ENCODE measurements at places on chromosomes 16 and 17. TPM values are rescaled to one million over a fixed set of nuclear protein-coding genes. Genes with fewer than 3 reads are reported as not detected.
A peak's percentile ranks its signal among the peaks of the same experiment; 100 is the strongest.

Gene KRTAP4-5
- total RNA-seq: not detected

Gene CD79B
- total RNA-seq: 11.4 TPM

Gene TNFSF13
- 99.2 TPM for total RNA-seq

Gene NEUROD2
- total RNA-seq: not detected

Gene GAN
- total RNA-seq: 7.7 TPM

Gene GAS7
- 20.5 TPM for total RNA-seq

Gene KRTAP16-1
- not detected for total RNA-seq

Gene CIBAR2
- total RNA-seq: 1.6 TPM

Gene POLG2
- total RNA-seq: 18.4 TPM

GRCh38 chr17:51124640-51125503, 4.2 kb upstream of the SPAG9 start:
- DNase-seq: no peak

DNA sequence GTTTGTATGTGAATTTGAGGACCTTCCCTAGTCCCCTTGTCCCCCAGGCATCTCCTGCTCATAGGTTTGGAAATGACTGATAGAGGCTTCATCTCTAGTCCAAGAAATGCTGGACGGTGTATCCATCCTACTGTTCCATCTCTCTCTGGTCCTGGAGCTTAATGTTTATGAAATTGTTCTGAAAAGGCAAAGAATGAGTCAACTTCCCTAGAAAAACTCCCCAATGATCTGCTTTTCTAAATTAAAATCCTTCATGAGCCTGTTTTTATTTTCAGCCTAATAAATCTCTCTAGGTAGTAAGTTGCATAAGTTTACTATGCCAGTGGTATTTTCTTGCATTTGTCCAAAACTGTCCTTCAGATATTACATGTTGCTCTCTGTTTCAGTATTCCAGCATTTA, 2.1 kb upstream of the IGSF6 start:
- no peak for DNase-seq

GRCh38 chr16:2739625-2740430, 12.6 kb upstream of the SRRM2 start:
- DNase-seq: peak; percentile 19

GRCh38 chr16:73274140-73274539, 226.2 kb upstream of the ZFHX3 start:
- DNase-seq: no peak

DNA sequence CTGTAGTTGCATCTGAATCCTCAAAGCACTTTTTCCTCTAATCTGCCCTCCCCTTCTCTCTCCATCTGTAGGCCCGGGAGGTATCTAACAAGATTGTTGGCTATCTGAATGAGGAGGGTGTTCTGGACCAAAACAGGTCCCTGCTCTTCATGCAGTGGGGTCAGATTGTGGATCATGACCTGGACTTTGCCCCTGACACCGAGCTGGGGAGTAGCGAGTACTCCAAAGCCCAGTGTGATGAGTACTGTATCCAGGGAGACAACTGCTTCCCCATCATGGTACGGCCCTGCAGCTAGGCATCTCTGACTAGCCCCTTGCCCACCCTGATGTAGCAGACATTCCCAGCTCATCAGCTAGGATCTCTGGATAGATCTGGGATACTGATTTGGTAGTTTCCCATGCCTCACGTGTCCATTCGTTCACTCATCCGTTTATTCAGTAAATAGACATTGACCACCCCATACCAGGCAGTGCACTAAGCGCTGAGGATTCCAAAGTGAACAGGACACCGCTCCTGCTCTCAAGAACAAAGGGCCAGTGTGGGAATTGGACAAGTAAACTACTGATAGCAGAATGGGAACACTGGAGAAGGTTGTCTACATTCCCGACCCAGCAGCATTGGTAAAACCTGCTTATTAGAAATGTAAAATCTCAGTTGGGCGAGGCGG, 12.1 kb downstream of the LPO start:
- no peak for DNase-seq

DNA sequence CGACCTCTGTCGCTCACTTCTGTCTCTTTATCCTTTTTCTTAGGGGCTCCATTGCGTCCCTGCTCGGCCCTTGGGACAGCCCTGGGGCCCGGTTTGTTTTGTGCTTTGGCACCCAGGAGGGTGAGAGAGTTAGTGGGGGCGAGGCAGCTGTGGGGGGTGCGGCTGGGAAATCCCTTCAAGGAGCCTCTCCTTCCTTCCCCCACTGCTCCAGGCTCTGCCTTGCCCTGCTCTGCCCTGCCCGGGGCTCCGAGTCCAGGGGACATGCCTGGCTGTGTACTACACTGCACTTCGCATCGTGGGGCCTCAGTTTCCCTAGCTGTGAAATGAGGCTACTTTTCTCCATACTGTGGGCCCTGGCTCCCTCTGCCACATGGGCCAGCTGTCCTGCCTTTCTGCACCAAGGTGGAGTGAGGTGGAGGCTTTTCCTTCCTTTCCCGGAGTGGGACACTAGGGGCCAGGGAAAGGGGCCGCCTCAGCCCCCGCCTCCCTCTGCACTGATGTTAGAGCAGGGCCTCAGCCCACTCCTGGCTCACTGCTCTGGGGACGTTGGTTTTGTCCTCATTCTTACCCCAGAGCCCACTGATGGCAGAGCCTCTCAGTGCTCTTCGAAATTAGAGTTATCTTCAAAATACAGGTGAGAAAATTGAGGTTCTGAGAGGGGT, 980 bp downstream of the LLGL1 start:
- DNase-seq: no peak

DNA sequence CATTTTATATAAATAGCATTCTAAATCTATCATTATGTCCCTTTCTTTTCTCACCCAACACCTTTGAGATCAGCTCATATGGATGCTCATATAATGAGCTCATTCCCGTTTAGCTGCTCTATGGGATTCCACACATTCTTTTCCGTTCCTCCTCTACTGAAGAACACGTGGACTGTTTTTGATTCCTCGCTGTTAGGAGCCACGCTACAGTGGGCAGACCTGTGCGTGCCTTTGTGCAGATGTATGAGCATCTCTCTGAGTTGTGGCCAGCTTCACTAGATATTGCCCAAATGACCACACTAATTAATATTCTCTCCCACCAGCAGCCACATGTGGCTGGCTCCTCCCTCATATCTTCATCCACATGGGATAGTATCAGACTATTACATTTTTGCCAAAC, 6.0 kb upstream of the TNFRSF13B start:
- DNase-seq: no peak

GRCh38 chr17:27529230-27529796, 73.1 kb downstream of the KSR1 start:
- peak; percentile 25 for DNase-seq

DNA sequence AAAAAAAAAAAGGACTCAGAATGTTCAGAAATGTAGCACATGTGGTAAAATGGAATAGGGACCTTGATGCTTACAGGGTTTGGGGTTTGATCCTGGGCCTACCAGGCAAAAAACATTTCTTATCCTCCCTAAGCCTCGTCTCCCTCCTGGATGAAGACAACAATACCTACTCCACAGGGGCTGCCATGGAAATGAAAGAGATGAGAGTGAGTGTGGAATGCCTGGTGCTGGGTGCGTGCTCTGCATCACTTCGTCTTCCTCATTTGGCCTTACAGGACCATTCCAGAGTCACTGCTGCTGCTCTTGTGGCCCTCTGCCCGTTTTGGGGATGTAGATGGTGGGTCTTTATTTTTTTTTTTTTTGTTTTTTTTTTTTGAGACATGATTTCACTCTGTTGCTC, 692.9 kb upstream of the EEF2KMT start:
- DNase-seq: no peak

DNA sequence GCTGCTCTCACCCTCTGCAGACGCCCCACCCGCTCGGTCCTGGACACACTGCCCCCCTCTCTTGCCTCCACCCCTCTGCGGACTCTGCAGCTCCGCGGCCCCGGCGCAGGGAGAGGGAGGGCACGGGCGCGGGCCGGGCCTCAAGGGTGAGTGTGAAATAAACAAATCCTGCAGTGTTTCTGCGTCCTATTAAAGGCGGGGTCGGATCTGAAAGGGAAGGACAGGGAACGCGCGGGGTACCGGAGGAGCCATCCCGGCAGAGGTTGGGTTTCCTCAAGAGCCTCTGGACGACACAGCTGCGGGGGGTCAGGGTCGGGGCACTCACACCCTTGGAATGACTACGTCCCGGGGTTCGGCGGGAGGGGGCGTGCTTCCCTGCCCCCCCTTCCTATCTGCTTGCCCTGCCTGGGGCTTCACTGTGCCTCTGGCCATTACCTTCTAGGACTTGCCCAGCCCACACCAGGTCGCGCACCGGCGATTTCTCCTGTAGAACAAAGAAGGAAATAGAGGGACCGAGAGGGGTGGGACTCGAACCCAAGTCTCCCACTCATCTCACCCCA, 466 bp upstream of the HSF4 start:
- DNase-seq: no peak

GRCh38 chr17:50690887-50691549, 16.7 kb downstream of the ANKRD40 start:
- DNase-seq: no peak

DNA sequence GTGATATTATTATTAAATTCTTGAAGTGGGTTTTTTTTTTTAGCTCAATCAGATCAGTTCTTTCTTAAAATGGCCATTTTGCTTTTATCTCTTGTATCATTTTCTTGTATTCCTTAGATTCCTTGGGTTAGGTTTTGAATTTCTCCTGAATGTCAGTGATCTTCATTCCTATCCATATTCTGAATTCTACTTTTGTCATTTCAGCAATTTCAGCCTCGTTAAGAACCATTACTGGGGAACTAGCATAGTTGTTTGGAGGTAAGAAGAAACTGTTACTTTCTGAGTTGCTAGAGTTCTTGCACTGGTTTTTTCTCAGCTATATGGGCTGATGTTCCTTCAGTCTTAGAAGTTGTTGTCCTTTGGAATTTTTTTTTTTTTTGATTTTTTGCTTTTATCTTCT, 293.1 kb downstream of the MAP2K4 start:
- no peak for DNase-seq

DNA sequence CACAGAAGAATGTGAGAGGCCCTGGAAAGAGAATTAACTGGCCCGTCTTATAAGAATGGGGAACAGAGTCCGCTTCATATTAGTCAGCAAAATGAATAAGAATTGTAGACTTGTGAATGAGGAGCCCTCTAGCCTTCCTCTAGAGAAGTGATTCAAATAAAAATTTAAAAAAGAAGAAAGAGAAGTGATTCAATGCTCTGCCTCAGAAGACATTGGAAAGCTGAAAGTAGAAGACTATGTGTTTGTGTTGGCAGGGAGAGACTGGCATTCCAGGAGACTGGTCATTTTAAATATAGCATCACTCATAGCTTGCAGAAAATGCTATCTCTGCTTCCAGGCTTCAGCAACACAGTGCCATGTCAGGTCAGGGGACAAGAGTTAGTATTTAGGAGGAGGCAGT, 190.6 kb upstream of the HS3ST3A1 start:
- no peak for DNase-seq

DNA sequence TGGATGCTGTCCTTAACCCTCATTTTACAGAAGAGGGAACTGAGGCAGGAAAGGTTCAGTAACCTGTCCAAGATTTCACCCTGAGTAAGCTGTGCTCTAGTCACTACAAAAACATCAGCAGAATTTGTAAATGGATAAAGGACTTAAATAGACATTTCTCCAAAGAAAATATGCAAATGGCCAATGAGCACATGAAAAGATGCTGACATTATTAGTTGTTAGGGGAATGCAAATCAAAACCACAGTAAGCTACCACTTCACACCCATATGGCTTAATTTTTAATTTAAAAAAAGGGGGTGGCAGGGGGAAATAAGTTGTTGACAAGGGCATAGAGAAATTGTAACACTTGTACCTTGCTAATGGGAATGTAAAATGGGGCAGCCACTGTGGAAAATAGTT, 51.4 kb downstream of the C17orf67 start:
- DNase-seq: no peak

DNA sequence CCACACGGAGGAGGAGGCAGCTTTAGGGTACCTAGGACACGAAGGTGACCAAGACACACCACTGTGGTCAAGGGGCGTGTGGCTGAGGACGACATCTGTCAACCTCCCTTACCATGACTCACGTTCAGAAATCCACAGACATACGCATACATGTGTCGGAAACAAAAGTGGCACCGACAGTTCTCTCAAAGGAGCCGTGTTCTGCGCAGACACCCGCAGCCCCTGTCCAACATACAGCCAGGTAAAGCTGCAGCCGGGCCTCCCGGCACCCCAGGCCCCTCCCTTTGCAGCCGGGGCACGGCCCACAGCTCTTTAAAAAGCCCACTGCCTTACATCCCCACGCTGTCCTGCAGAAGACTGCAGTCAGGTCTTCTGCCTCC, 40.5 kb upstream of the KLHDC4 start:
- DNase-seq: no peak
